Ureter (tissue), 1 donor: ENCODE measurements at places on chromosomes 5 and 9. TPM values are rescaled to one million over a fixed set of nuclear protein-coding genes. Genes with fewer than 3 reads are reported as not detected.

DNA sequence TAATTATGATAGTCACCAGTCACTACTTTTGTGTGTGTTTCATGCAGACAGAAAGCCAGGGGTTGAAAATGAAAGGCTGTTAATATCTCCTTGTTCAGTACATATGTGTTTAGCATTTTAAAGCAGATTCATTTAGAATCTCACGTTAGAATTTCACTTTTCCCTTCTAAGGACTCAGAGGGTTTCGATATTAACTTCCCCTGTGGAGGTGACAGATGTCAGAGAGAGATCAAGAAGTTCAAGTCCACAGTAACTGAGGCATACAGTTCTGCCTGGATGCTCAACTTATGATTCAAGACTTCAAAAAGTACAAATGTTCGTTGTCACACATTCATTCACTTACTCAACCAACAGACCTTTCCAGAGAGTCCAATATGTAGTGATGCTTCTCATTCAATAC, 251.1 kb downstream of the EBF1 start:
- DNase-seq = no peak

GRCh38 chr5:4129523-4129922, 533.9 kb downstream of the IRX1 start:
- no peak for DNase-seq

TAF11L5 gene
- not detected for total RNA-seq

DNA sequence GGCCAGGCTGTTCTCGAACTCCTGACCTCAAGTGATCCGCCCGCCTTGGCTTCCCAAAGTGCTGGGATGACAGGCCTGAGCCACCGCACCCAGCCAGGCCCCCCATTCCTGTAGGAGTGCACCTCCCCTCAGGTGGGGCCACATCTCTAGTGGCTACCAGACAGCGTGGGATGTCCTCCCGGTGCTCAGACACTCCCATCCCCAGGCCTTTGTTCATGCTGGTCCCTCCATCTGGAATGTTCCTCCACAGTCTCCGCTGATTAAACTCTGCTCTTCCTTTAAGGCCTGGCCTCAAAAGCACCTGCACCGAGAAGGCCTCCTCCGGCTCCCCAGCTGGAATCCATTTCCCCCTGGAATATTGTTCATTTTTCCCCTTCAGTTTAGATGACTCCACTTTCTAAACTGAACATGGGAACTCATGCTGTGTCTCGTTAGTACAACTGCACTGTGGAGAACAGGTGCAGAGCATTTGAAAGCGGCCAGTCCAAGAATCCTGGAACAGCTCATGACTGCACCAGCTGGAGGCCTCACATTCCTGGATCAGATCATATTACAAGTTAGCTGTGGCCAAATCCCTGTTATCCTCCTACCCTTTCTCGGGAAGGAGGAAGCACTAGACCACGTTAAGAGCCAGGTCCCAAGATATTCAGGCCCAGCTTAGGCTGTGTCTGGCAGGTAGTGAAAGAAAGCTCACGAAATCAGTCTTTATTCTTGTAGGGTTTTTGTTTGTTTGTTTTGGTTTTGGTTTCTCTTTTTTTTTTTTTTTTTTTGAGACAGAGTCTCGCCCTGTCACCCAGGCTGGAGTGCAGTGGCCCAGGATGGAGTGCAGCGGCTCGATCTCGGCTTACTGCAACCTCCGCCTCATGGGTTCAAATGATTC, 10.8 kb upstream of the PRRC2B start:
- no peak for DNase-seq

ANXA6 gene
- total RNA-seq = 123 TPM
